NCI-H187 (cell line): ENCODE measurements at places on chromosomes 6 and 20.

DNA sequence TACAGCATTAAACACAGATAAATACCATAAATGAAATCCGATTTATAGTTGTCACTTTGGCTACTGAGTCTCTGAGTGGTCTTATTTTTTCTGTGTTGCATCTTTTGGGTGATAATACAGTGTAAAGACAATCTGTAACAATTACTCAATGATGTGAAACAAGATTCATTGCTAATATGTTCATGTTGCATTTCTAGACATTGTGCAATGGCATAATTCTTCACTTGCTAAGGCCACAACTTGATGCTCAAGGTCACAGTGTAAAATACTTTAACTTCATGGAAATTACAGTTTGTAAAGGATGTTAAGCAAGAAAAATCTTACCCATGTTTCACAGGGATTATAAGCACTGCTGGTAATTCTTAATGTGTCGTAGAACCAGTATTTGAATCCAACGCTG, 74.9 kb upstream of the SMLR1 start:
- DNase-seq: no peak

DNA sequence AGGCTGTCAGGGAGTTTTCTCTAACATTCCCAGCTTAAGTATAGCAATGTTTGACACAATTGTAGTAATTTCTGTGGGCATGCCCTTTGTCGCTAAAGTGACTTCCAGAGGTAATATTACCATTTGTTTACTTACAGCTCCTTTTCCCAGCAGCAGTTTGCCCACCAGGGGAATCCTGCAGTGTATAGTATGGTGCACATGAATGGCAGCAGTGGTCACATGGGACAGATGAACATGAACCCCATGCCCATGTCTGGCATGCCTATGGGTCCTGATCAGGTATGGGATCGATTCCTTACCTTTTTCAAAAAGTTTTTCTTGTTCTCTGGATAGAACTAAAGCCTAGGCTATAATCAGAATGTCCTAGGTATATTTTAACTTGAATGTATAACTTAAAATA, 132.5 kb downstream of the SULF2 start:
- no peak for DNase-seq

- no peak for DNase-seq
Observed at GRCh38 chr6:155141512-155141911, 122.3 kb upstream of the CLDN20 start.

- no peak for DNase-seq
Observed at GRCh38 chr6:83341765-83342164, 89.1 kb downstream of the ME1 start.

- DNase-seq: no peak
Observed at GRCh38 chr6:21332077-21332476, 261.5 kb upstream of the SOX4 start.

DNA sequence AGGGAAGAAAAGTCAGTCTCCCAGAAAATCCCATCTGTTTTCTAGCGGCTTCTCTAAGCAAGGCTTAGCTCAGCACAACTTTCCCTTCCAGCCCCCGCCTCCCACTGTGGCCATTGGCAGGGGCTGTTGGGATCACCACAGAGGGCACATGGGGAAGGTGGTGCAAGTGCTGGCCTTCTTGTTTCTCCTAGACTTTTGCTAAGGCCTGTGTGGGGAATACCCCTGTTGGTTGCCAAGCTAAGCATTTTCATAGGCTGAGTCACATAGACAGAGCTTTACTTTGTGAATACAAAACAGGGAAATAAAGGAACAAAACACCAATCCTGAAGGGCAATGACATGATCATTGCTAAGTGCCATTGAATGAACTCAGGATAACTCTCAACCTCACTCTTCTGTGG, 32.4 kb upstream of the TIAM2 start:
- no peak for DNase-seq

DNA sequence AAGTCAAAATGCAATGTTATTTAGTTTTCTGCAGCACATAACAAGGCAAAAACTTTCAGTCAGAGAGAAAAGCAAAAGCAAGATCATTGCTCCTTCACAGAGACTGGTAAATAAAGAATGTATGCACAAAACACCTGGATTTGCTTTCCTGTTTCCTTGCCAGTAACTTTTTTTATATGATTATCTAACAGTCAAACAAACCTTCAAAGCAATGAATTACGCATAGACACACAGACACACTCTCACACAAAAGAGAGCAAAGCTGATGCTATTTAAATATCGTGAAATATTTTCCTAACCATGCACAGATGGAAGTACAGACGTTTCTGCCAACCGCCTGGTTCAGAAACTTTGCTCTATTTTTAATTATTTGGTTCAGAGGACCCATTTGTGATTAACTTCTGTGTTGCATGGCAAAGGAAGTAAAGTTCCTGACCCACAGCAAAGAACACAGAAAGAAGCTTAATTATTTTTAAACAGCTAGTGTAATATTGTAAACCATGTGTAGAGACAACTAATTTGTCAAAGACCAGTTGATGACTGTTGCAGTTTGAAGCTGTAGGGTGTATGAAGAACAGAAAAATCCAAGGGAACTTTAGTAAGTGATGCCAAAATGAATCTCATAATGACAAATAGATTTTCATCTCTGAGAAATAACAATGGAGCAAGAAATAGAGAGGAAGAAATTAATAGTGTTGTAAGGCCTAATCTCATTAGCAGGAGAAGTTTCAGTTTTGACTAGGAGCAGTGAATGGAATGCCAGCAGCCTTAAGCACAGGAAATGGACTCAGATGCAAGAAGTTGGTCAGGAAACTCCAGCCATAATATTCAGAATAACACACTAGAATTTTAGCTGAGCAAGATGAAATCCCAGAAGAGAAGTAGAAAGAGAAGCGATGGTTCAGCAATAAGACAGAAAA, 24.1 kb downstream of the ATXN1 start:
- DNase-seq: no peak

DNA sequence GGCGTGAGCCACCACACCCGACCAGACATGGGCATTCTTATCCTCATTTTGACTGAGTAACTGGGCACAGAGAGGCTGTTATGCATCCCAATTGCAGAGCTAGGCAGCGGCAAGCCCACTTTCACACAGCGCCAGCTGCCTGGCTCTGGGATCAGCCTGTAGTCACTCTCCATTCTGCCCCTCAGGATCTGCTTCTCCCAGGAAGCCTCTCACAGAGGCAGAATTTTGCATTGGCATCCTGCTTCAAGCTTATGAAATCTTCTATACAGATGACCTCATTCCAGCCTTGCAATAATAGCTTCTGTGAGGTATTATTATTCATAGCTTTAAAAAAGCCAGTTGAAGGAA, 37.0 kb upstream of the IER3 start:
- no peak for DNase-seq

GRCh38 chr20:39986173-39986904, 702.7 kb downstream of the MAFB start:
- DNase-seq: peak; percentile 2
